ENCODE measurements at places on chromosomes 7 and 10. TPM values are rescaled to one million over a fixed set of nuclear protein-coding genes. Genes with fewer than 3 reads are reported as not detected.
A peak's percentile ranks its signal among the peaks of the same experiment; 100 is the strongest.

- no peaks in the 10 kb centered on the region for H3K27me3 ChIP-seq
- H3K4me1 ChIP-seq = no peaks in the 10 kb centered on the region
- DNase-seq = no peak
- H3K27ac ChIP-seq = no peak overlapping the region
- no peaks in the 10 kb centered on the region for H3K36me3 ChIP-seq
These were observed 135.7 kb downstream of the MBL2 start for GRCh38 chr10:52636874-52637273.

GRCh38 chr7:155874411-155874810 lies 62.1 kb upstream of the SHH start:
- H3K27me3 ChIP-seq = no peaks in the 10 kb centered on the region
- H3K4me1 ChIP-seq = no peaks in the 10 kb centered on the region

DNA sequence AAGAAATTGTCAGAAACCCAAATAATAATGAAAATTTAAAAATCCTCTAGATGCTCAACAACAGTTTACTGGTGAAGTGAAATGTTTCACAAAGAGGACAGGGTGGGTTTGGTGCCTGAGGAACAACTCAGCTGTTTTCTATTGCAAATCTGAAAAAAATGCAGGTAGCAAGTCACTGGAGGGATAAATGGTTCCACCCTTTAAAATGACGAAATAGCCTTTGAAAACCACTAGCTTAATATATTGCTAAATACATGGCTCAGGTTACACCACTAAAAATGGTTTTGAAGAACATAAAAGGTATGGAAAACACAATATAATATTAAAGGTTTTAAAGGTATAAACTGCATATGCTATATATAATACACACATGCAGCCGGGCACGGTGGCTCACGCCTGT lies 69.5 kb downstream of the LMBR1 start:
- no peaks in the 10 kb centered on the region for H3K36me3 ChIP-seq
- H3K27me3 ChIP-seq = no peaks in the 10 kb centered on the region
- no peaks in the 10 kb centered on the region for H3K4me1 ChIP-seq

DNA sequence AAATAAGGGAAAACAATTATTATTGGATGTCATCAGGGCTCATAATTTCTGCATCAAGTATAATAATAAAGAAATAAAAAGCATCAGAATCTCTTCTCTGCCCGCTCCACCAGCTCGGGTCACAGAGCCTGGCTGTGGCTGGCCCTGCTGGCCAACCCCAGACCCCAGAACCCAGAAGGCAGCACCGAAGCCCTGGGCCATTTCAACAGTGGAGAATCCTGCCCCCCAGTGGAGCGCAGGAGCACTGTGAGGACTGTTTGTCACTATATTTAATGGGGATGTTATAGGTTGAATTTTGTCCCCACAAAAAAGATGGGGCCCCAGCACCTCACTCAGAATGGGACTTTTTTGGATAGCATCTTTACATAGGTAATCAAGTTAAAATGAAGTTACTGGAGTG lies 27.3 kb downstream of the DENND11 start:
- no peak for DNase-seq
- no peaks in the 10 kb centered on the region for H3K36me3 ChIP-seq
- no peak overlapping the region for H3K4me3 ChIP-seq
- peak overlapping the region; percentile 55 for H3K27ac ChIP-seq

- H3K4me1 ChIP-seq = no peaks in the 10 kb centered on the region
- H3K27ac ChIP-seq = no peak overlapping the region
- DNase-seq = no peak
- no peaks in the 10 kb centered on the region for H3K36me3 ChIP-seq
- H3K27me3 ChIP-seq = no peaks in the 10 kb centered on the region
These were observed 100.1 kb downstream of the XPNPEP1 start for GRCh38 chr10:109823196-109823595.

DNA sequence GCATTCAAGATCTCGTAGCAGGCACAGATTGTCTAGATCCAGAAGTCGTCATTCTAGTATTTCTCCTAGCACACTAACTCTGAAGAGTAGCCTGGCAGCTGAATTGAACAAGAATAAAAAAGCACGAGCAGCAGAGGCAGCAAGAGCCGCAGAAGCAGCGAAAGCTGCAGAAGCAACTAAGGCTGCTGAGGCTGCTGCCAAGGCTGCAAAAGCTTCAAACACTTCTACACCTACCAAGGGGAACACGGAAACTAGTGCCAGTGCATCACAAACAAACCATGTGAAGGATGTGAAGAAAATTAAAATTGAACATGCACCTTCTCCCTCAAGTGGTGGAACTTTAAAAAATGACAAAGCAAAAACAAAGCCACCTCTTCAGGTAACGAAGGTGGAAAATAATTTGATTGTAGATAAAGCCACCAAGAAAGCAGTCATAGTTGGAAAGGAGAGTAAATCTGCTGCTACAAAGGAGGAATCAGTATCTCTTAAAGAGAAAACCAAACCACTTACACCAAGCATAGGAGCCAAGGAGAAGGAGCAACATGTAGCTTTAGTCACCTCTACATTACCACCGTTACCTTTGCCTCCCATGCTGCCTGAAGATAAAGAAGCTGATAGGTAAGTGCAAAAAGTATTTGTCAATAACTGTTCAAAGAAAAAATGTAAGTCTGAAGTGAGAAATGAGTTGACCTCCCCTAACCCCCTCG lies 37.7 kb downstream of the CDK13 start:
- H3K27ac ChIP-seq = no peak overlapping the region
- H3K27me3 ChIP-seq = no peaks in the 10 kb centered on the region
- no peak for DNase-seq
- no peak overlapping the region for H3K4me3 ChIP-seq
- H3K36me3 ChIP-seq = no peaks in the 10 kb centered on the region
- H3K4me1 ChIP-seq = peaks cover 5% of the 10 kb centered on the region

DNA sequence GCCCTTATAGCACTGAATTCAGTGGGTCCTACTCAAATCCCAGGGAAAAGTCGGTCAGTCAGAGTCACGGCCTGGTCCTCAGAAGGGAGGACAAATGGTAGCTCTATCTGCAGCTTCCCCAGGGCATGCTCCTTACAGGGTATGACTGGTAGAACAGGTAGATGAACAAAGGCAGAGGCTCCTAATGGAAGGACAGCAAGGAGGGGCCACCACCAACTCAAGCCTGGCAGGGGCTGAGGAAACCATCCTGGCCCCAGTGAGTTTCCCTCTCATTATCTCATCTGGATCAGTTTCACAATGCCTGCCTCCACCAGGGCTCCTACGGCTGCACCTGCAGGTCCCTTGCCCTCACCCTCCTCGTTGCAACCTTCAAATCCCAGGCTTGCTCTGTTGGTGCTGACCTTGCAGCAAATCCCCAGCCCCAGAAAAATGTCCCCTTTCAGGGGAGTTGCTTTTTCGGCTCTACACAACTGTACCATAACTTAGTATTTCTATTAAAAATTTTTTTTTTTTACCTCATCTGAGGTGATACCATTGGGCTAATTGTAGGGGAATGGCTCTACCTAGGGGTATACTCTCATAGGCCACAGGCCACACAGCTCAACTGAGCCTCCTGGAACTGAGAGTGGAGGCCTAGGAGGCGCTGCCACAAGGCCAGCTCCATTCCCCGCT lies 2.4 kb upstream of the MYO1G start:
- H3K27me3 ChIP-seq = no peaks in the 10 kb centered on the region
- DNase-seq = no peak
- H3K27ac ChIP-seq = peak overlapping the region; percentile 76
- no peak overlapping the region for H3K4me3 ChIP-seq
- H3K36me3 ChIP-seq = no peaks in the 10 kb centered on the region
- H3K4me1 ChIP-seq = peaks cover 97% of the 10 kb centered on the region

DNA sequence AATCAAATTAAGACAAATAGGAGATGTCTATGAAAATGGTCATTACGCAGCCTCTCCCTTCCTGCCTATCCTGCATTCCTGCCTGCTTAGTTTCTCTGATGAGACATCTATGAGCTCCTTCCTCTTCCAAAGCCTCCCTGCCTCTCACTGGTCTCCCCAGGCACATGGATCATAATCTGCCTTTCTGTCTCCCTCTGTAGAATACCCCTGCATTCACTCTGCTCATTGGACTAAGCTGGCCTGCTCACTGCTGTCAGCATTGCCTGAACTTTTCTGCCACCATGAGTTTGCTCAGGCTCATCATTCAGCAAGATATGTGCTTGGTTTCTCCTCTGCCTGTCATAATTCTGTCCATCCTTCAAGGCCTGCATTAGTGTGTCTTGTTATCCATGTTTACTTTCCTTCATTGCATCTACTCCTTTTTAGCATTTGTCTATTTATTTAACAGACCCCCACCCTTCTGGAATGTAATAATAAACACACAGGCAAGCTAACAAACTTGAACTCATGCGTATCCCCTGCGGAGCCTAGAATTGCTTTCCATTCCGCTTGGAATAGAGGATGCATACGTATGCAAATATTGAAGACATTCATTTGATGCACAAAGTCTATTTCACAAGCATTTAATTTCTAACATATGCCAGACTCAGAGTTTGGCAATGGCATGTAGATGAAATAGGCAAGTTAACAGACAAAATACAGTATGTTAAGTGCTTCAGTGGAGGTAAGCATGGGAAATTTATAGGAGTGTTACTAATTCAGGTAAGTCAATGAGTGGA lies 88.3 kb downstream of the PTPRZ1 start:
- H3K4me1 ChIP-seq = no peaks in the 10 kb centered on the region
- DNase-seq = no peak
- H3K27ac ChIP-seq = no peak overlapping the region
- no peak overlapping the region for H3K4me3 ChIP-seq

DNA sequence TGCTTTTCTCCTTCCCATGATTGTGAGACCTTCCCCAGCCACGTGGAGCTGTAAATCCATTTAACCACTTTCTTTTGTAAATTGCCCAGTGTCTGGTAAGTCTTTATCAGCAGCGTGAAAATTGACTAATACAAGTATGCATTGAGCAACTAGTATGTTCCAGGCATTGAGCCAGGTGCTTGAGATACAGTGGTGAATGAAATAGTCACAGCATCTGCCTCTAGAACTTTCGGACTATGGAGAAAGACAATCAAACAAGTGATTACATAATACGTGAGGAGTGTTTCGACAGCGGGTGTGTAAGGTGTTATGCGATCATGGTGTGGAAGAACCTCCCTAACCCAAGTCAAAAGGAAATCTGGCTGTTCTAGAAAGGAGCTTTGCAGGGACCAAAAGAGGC lies 21.6 kb upstream of the NUP205 start:
- H3K4me3 ChIP-seq = no peak overlapping the region
- no peak overlapping the region for H3K27ac ChIP-seq
- no peaks in the 10 kb centered on the region for H3K36me3 ChIP-seq
- DNase-seq = no peak
- no peaks in the 10 kb centered on the region for H3K27me3 ChIP-seq

DNA sequence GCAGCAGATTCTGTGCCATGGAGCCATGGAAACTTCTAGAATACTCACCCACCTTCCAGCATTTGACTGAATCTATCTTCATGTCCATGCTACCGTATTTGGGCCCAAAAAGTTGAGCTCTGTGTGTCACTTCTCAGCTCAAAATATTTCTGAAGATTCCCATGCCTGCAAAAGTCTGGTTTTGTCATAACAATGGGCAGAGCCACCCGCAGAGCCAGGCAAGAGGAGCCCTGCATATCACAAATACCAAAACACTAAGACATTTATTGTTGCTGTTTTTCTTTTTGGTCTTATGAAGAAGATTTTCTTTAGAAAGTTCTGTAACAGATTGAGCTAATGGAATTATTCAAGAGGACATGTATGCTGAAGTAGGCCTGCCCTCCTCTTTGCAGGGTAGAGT lies 68.1 kb downstream of the PRTFDC1 start:
- no peak for DNase-seq
- no peak overlapping the region for H3K27ac ChIP-seq
- H3K4me3 ChIP-seq = no peak overlapping the region
- no peaks in the 10 kb centered on the region for H3K4me1 ChIP-seq
- no peaks in the 10 kb centered on the region for H3K27me3 ChIP-seq
- no peaks in the 10 kb centered on the region for H3K36me3 ChIP-seq

- DNase-seq = no peak
- H3K4me1 ChIP-seq = no peaks in the 10 kb centered on the region
- H3K27me3 ChIP-seq = peaks cover 28% of the 10 kb centered on the region
- peak overlapping the region; percentile 13 for H3K4me3 ChIP-seq
These were observed 750.7 kb upstream of the SORCS1 start for GRCh38 chr10:107915215-107915610.

- H3K36me3 ChIP-seq = no peaks in the 10 kb centered on the region
- DNase-seq = no peak
- H3K27me3 ChIP-seq = no peaks in the 10 kb centered on the region
- no peak overlapping the region for H3K4me3 ChIP-seq
- H3K4me1 ChIP-seq = no peaks in the 10 kb centered on the region
These were observed 19.1 kb upstream of the HABP2 start for GRCh38 chr10:113533801-113534200.

DNA sequence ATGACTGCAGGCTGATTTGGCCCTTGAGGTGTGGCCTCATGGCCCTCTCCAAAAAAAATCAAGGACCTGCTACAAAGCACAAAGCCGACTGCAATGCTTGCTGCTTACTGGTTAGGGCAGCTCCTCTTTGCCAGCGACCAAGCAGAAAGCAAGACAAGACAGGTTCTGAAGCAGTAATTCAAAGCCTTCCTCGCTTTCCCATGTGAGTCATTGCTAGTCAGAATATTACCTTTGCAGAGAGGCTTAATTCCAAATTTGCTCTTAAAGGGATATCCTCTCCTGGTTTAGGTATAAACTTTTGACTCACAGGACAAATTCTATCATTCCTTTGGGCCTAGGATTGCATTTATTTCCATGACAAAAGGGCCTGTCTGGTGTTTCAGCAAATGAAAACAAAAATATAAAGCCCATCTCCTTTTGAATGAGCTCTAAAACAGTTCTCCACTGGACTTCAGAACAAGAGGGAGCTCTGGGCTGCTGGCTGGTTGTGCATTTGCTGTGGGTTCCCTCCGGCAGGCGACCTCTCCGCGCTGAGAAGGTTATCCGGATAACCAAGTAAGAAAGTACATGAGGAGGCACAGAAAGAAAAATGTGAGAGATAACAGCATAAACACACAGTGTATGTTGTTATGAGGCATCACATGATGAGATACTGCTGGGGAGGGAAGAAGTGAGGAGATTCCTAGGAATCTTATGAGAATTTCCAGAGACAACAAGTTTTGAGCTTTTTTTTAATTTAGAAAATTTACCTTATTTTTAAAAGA lies 90.8 kb downstream of the EGFR start:
- no peaks in the 10 kb centered on the region for H3K36me3 ChIP-seq
- no peak for DNase-seq
- H3K27ac ChIP-seq = peak overlapping the region; percentile 39
- H3K27me3 ChIP-seq = no peaks in the 10 kb centered on the region
- peaks cover 28% of the 10 kb centered on the region for H3K4me1 ChIP-seq

DRGX gene
- total RNA-seq = not detected

CCL24 gene
- 3.3 TPM for total RNA-seq

FAM171A1 gene
- 16.0 TPM for total RNA-seq

GIMAP1 gene
- total RNA-seq = 11.3 TPM

FOXI2 gene
- total RNA-seq = not detected

TRIM50 gene
- 0.34 TPM for total RNA-seq

ACTL6B gene
- not detected for total RNA-seq

All from left lung (tissue), 14 donors.